ENCODE measurements at places on chromosomes 13 and 19.

DNA sequence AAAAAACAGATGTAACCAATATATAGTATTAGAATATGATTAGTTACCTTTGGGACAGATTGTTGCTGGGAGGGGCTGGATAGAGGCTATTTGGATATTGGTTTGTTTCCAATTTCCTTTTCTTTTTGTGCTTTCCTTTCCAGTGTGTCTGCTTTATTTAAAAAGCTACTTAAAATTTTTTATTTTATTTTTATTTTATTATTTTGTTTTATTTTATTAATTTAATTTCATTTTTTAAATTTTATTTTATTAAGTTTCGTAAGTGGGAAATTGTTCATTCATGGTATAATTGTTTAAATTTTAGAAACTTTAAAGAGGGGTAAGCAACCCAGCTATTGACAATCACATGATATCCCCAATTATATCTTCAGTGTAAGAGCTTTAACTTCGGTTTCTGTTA, 2077.0 kb upstream of the PCDH20 start:
- no peak for DNase-seq

GRCh38 chr13:113566227-113566561, 18.4 kb upstream of the TFDP1 start:
- DNase-seq, result no peak

GRCh38 chr13:79547211-79548195, 66.5 kb downstream of the NDFIP2 start:
- DNase-seq, result no peak

- peak; percentile 68 for DNase-seq
Observed at GRCh38 chr19:15584541-15585115, 30.4 kb upstream of the CYP4F8 start.

DNA sequence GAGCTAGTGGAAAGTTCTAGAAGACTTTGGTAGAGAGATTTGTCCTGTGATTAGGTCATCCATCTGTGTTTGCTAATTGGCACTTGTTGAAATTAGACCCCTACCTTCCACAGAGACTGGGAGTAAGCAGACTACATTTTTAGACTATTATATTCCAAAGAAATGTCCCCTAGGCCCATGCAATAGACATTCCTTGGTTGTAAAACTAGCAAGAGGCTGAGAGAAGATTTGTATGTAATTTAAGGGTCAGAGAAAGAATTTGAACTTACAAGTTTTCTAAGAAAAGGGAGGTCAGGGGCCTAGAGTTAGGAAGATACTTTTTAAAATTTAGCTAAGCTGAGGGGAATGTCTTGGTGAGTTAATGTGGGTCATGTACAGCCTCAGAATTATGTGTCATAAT, 470.7 kb upstream of the SLITRK1 start:
- DNase-seq, result no peak

DNA sequence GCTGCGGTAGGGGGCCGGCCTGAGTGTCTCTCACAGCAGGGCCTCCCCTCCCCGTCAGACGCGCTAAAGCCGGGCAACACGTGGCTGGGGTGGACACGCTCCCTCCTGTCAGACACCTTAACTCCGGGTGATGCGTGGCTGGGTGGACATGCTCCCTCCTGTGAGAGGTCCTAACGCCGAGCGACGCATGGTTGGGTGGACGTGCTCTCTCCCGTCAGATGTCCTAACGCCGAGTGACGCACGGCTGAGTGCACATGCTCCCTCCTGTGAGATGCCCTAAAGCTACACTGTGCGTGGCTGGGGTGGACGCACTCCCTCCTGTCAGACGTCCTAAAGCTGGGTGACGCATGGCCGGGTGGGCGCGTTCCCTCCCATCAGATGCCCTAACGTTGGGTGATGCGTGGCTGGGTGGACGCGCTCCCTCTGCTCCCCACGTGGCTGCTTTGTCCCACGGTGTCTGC, 126.1 kb upstream of the MCF2L start:
- DNase-seq, result no peak

DNA sequence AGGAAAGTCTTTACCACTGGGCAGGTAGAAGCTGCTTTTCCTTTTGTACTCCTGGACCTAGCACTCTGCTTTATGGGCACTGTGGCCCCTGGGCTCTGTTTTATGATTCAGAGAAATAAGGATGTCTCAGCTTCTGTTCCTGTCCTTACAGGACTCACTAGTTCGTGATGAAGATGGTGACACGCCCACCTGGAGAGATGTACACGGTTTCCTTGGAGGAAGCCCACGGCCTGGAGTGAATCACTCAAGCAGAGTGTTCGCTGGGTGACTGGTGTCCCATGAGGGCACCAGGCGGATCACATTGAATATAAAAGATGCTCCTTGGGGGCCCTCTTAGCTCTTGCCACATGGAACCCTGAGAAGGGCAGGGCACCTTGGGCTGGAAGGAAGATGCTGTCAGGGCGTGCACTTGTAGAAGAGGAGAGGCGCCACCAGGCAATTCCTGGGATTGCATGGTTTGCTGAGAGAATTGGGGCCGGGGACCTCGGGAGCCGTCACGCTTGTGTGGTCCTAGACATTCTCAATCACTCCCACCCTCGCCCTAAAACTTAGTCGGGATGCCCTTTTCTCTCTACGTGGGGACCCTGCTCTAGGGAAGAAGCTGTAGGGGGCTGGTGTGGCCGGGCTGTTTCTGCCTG, 202.6 kb downstream of the TSHZ3 start:
- no peak for DNase-seq

- no peak for DNase-seq
Observed at GRCh38 chr13:99626461-99627082, 125.3 kb downstream of the TM9SF2 start.

DNA sequence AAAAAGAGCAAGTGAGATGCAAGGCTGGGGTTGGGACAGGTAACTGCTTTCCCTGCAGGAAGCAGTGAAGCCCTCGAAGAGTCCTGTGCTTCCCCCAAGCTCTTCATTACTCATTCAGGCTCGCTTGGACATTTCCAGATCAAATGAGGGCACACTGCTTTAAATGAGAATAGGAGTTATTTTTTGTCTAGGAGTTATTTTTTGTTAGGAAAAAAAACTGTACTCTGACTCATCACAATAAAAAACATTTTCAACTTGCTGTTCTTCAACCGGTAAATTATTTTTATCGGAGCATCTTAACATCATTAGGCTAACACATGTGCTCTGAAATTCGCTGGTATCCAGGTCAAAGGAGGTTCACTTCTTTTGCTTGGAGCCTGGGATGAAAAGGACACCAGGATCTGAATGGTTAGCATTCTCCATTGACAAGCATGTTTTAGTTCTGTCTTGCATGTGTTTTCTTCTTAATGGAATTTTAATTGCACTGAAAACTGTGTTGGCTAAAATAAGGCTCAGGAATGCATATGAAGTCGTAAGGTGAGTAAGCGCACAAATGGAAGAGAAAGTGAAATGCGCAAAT, 80.7 kb upstream of the STK24 start:
- DNase-seq, result no peak

DNA sequence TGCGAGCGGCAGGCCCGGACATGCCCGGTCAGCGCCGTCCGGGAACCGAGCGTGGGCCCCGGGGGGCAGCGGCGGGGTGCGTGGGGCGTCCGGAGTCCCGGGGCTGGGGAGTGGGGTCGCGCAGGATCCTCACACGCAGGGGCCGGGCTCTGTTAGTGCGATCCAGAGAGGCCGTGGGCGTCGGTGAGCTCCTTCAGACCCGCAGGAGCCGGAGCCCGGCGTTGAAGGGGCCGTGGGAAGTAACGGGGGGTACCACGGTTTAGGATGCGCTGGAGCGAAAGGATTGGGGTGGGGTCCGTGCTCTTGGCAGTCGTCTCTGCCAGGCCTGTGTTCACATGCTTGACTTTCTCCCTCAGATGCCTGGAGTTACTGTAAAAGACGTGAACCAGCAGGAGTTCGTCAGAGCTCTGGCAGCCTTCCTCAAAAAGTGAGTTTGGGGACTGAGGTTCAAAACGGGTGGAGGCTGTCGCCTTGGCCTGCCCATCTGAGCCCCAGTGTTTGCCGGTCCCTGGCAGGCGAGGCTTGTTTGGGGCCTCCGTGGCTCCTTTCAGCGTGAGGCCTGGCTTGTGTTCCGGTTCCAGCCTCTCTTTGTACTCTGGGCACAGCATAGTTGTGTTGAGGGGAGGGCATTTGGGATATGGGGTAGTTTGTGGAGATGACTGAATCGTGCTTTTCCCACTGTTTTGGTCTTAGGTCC, 512 bp downstream of the RPS19 start:
- peak; percentile 20 for DNase-seq

- no peak for DNase-seq
Observed at GRCh38 chr19:47487551-47488515, 3.8 kb upstream of the KPTN start.

DNA sequence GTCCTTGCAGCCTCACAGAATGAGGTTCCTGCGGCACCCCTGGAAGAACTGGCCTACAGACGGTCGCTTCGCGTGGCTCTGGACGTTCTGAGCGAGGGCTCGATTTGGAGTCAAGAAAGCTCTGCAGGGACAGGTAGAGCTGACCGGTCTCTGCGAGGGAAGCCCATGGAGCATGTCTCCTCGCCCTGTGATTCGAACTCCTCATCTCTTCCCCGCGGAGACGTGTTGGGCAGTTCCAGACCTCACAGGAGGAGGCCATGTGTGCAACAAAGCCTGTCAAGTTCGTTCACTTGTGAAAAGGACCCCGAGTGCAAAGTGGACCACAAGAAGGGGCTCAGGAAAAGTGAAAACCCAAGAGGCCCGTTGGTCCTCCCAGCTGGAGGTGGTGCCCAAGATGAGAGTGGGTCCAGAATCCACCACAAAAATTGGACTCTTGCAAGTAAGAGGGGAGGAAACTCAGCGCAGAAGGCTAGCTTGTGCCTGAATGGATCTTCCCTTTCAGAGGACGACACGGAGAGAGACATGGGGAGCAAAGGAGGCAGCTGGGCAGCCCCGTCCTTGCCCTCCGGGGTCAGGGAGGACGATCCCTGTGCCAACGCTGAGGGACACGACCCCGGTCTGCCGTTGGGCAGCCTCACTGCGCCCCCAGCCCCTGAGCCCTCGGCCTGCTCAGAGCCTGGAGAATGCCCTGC, 23.4 kb upstream of the NDUFS7 start:
- no peak for DNase-seq

DNA sequence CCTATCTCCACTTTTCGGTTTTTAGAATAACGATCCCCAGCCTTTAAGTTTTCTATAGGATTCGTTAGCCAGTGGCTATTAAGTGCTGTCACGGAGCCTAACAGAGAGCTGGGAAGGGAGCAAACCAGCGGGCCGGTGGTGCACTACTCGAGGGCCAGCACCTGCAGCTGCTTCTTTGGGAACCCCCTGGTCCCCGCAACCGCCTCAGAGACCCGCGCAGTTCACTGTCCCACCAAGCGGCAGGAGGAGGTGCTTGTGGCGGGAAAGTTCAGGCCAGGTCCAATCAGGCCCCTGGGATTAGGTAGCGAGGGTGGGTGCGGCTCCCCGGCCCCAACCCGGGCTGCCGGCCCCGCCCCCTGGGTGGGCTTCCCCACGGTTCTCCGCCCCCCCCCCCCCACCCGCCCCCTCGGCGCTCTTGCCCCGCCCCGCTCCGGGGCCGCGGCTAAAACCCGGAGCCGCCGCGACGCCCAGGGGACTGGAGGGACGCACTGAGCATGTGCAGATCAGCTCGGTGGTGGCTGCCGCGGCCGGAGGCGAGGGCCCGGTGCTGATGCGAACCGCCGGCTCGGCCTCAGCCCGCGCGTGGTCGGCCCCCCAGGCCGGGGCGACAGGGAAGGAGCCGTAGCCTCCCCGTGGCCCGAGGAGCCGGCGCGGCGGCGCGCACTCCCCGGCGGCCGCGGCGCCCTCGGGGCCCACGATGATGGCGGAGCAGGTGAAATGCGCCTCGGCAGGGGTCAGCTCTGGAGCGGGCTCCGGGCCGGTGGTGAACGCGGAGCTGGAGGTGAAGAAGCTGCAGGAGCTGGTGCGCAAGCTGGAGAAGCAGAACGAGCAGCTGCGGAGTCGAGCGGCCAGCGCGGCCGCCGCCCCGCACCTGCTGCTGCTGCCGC, at the start of gene SLAIN1:
SLAIN1 (plus strand) TSS at position 471 of the 887 bp plus-strand sequence; CDS start at position 698, 227 bp downstream.
- DNase-seq, result peak; percentile 44

DNA sequence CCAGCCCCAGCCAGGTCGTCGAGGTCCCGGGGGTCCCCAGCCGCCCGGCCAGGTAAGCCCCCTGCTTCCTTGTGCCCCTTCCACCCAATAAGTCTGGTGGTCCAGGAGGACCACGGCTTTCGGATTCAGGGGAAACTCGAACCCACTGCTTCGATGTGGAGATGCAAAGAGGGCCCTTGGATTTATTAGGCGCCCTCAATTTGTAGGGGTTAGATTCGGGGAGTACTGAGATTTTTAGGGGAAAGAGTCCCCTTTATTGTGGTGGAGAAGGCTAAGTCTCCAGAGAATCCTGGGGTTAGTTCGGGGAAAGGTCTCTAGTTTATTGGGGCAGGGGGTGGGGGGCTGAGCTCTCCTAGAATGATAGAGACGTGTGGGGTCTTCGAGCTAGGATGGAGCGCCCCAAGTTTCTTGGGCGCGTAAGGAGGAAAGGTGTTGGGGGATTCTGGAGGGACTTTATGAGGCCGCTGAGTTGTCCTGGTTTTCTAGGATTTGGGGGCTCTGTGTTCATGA, 3.8 kb upstream of the LTBP4 start:
- DNase-seq, result no peak

All from hematopoietic multipotent progenitor cell treated with erythropoietin and hydrocortisone succinate and interleukin-3 and kit ligand, for 15 days (in vitro differentiated cells).